ENCODE measurements at places on chromosomes 5 and 9. TPM values are rescaled to one million over a fixed set of nuclear protein-coding genes. Genes with fewer than 3 reads are reported as not detected.

The N4BP3 gene
- 1.1 TPM for total RNA-seq

The TAF1L gene
- total RNA-seq: 0.07 TPM

- no peak for DNase-seq
Measured at GRCh38 chr5:120449501-120449900, 14.6 kb upstream of the PRR16 start.

DNA sequence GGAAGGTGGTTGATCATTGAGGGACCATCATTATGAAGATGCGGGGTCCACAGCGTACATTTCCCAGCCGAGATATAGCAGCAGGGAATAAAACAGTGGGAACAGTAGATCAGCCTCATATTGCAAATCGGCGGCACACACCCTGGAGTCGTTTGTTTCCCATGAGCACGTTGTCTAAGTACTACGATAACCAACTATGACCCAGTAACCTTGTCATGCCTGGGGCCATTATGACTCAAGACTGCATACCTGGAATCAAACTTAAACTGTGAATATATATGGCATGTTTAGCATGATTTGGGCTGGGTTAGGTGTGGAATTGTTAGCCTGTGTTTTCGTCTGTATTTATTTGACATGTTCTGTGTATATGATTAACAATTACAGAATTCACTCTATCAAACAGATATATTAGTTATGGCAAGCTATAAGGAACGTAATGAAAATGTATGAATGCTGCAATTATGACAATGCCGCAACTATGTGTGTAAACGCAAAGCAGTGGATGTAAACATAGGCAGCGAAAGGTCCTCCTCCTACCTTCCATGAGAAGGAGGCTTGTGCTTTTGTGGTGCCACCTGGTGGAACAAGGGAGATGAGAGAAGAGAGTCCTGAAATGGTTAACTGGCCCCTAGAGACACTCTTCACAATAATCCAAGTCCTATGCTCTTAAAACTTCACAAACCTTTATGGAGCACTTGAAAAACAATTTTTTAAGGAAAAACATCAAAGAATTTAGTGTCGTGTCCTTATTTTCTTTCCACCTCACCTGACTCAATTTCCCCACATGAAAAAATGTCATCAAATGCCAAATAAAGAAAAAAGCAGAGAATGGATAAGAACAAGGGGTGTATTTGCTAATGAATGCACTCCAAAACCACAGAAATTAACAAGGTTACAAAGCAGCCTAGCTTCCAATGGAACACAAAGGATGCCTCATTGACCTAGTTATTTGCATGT is 47.1 kb downstream of the SEMA5A start:
- DNase-seq: no peak

DNA sequence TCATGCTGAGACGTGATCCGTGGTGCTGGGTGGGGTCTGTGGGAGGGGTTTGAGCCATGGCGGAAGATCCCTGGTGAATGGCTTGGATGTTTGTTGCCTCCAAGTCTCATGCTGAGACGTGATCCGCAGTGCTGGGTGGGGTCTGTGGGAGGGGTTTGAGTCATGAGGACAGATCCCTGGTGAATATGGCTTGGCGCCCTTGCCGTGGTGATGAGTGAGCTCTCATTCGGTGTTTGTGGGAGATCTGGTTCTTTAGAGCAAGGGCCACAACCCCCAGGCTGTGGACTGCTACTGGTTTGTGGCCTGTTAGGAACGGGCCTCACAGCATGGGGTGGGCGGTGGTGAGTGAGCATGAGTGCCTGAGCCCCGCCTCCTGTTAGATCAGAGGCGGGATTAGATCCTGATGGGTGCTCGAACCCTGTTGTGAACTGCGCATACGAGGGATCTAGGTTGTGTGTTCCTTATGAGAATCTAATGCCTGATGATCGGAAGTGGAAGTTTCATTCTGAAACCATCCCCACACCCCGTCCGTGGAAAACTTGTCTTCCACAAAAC is 31.2 kb downstream of the NKD2 start:
- DNase-seq: no peak
